Endothelial cell of umbilical vein (primary cell): ENCODE measurements at places on chromosomes 5 and 9. TPM values are rescaled to one million over a fixed set of nuclear protein-coding genes. Genes with fewer than 3 reads are reported as not detected.

N4BP3 gene
- 38.2 and 40.3 TPM in 2 replicates for total RNA-seq

C9orf72 gene
- total RNA-seq, result 7.3 and 8.7 TPM in 2 replicates

SCAI gene
- 6.9 and 9.3 TPM in 2 replicates for total RNA-seq

GRCh38 chr5:149917073-149917676, 27.4 kb downstream of the PDE6A start:
- DNase-seq, result peak; percentile 51

DNA sequence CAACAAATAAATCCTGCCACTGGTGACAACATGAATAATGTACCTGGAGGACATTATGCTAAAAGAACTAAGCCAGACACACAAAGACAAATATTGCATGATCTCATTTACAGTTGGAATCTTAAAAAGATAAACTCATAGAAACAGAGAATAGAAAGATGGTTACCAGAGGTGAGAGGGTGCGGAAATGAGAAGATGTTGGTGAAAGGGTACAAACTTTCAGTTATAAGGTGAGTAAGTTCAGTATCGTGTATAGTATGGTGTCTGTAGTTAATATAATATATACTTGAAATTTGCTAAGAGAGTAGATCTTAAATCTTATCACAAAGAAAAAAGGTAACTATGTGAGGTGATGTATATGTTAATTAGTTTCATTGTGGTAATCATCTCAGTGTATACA, 63.3 kb downstream of the PRRC1 start:
- no peak for DNase-seq

GRCh38 chr9:211557-211956, 3.1 kb upstream of the DOCK8 start:
- DNase-seq, result no peak

GRCh38 chr5:31291323-31291854, 97.9 kb downstream of the CDH6 start:
- DNase-seq, result no peak

GRCh38 chr5:106873568-106873967, 797.2 kb downstream of the EFNA5 start:
- DNase-seq, result peak; percentile 29

DNA sequence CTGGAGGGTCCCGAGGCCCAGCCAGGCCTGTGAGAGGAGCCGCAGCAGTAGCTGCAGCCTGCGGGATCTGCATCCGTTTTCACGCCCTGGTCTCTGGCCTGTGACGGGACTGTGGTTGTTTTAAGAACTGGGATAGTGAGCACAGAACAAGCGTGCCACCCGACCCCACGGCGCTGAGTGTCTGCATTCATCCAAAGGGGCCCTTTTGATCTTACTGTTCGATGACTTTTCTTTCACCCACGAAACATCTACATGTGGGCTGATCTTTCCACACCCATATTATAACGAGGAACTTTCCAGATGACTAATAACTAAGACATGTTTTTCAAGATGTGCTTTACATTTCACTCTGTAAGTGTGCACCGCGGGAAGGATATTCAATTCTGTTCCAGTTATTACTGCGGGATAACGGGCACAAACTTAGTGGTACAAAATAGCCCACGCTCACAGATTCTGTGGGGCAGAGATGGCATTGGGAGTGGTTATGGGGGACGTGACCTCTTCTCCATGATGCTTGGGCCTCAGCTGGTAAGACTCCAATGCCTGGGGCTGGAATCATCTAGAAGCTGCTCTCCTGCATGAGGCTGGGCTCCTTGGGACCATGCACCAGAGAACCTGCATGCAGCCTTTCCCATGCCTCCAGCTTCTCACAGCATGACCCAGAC, 165.0 kb downstream of the SYK start:
- DNase-seq, result no peak

GRCh38 chr5:161165998-161166660, 314.1 kb upstream of the ATP10B start:
- DNase-seq, result no peak

GRCh38 chr9:116233160-116233530, 79.6 kb downstream of the PAPPA start:
- no peak for DNase-seq
